Stimulated activated CD4-positive, alpha-beta T cell treated with anti-CD3 and anti-CD28 coated beads, TNF-alpha, amount 100 ng/mL, for 24 hours (primary cell): ENCODE measurements at places on chromosomes 3 and 15.

DNA sequence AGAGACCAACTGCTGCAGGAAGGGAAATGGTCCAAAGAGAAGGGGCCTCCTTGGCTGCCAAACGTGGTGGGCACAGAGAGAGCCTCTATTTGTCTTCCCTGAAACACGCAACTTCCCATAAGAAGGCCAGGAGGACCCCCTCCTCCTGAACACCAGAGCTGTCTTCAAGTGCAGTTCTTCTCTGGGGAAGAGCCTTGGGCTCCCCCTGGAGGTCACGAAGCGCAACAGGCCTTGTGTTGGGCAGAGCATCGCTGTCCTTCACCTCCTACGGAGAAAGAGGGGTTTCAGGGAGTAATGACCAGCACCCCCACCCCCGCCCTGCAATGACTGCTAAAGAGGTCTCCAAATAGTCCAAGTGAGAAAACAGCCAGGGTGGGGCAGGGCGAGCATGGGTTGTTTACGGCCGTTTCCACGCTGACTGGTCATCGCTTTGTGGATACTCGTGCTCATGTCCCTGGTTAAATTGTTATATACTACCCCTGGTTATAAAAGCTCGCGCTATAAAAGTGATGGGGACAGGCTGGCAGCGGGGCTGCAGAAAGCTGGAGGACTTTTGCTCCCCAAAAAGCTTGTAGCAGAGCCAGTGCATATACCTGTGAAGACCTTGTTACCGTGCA is 397.5 kb upstream of the ATP10A start:
- DNase-seq, result no peak

DNA sequence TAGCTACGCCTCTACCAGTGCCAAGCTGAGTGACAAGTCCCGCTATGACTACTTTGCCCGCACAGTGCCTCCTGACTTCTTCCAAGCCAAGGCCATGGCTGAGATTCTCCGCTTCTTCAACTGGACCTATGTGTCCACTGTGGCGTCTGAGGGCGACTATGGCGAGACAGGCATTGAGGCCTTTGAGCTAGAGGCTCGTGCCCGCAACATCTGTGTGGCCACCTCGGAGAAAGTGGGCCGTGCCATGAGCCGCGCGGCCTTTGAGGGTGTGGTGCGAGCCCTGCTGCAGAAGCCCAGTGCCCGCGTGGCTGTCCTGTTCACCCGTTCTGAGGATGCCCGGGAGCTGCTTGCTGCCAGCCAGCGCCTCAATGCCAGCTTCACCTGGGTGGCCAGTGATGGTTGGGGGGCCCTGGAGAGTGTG is 5.7 kb downstream of the GRM2 start:
- no peak for DNase-seq

- no peak for DNase-seq
Observed at GRCh38 chr15:79176151-79176550, 85.6 kb upstream of the RASGRF1 start.

DNA sequence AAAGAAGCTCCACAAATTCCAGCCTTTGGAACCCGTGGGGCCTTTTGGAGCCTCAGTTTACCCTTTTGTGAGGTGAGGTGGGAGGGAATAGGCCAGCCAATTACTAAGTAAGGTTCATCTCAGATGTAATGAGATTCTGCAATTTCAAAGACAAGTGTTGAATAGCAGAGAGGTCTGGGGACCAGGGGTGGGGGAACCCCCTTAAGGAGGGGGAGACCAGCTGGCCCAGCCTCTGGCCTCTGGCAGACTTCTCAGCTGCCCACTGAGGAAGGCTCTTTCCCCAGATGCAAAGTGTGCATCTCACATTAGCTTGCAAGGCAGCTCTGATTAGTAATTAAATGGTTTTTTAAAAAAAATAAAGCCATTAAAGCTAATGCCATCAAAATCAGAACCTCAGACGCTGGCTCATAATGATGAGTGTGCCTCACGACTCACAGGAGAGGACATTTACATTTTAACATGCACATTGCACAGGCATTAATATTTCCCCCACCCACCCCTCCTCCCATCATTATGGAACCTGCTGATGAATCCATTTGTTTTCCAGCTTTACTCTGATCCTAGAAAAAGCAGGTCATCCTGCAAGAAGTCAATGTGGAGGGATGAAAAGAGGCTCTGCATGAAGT is 176.7 kb upstream of the TLE3 start:
- DNase-seq, result no peak

DNA sequence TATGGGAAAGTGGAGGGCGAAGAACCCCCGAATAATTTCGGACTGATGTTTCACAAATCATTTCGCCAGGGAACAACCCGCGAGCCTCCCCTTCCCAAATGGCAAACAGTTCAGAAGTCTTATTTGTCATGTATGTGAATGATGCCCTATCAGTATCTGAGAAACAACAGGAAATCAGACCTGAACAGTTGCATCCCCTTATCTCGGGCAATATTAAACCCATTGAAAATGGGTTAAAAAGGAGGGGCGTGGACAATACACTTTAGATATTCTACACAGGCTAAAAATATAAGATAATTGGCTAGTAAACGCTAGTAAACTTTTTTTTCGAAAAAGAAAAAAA is 1003.3 kb upstream of the NR2F2 start:
- DNase-seq, result no peak

GRCh38 chr3:9715764-9716437 is 12.3 kb downstream of the CPNE9 start:
- DNase-seq, result peak; percentile 34

- DNase-seq, result no peak
Observed at GRCh38 chr3:119258915-119259314, 18.2 kb upstream of the B4GALT4 start.

GRCh38 chr3:105594219-105594618 is 227.5 kb downstream of the ALCAM start:
- DNase-seq, result peak; percentile 7

- DNase-seq, result no peak
Observed at GRCh38 chr15:90402223-90402622, 14.2 kb downstream of the IQGAP1 start.

DNA sequence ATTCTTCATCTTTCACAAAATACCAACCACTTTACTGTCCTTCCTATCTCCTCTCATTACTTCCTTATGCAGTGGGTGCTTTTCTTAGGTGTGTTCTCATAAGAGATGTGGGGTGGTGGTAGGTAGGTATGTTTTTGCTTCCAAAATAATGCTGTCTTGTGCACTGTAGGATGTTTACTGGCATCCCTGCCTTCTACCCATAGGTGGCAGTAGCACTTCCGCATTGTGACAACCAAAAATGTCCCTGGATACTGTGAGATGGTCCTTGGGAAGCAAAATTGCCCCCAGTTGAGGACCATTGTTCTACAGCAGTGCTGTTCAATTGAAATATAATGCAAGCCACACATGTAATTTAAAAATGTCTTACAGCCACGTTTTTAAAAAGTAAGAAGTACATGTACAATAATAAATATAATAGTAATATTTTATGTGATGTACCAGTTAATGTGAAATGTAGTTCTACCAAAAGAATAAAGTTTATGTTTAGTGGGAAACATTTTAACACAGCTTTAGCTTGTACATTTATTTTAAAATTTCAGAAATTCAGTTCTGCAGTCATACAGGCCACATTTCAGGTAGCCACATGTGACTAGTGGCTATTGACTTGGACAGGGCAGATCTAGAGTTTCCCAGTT is 75.2 kb downstream of the NEO1 start:
- no peak for DNase-seq

DNA sequence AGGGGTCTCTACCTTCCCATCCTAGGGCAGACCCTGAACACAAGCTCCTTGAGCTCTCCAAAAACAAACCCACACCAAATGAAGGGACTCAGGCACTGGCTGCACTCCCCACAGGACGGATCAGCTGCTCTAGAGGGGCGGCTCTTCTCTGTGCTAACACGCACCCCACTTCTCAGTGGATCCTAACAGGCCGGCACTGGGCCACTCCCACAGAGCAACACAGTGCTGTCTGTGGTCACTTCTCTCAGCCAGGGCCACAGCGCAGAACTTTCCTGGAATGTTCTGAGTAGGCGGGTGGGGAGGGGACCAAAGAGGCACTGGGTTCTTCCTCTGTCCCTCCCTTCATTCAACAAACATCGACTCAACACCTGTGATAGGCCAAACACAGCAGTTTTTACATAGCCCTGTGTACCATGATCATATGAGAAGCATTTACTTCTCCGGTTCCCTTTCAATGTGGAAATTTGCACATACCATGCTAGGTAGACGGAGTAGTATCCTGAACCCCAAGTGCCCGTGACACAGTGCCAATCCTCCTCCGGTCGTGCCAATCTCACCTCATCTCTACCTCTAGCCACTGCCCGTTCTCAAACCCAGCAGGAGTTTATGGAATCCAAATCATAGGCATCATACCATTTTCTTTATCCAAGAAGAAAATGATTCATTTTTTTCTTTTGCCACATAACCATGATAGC is 98.1 kb downstream of the LRIG1 start:
- DNase-seq, result no peak

DNA sequence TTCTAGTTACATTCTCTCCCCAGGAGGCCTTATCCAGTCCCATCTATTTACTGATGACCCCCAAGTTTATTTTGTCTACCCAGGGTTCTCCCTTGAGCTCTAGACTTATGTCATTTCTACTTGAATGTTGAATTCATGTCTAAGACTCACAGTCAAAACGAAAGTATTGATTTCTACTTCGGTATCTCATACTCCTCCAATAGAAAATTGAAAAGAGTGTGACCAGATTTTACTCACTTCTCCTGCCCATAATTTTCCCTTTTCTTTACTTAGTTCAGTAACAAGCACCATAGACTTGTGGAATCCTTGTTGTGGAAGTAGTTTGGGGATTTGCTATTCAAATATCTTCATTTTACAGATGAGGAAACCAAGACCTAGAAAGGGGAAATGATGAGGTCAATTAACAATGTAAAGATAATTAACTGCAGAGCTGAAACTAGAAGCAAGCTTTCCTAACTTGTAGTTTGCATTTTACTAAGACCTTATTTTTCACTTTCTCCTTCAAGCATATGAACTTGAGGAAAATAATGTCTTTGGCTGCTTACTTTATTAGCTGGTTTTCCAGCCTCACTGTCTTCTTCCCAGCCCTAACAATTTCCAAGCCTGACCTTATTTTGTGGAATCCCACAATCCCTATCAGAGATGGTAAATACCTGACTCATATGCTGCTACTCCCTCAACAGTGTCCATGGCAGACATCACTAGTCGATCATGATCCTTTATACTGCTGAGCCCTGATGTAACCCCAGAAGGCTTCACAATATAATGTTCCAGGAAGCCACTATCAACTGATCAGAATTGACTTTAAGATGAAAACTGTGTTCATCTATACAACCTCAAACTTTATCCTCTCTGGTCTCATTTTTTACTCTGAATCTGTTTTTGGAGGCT is 123.9 kb upstream of the AGBL1 start:
- DNase-seq, result no peak

DNA sequence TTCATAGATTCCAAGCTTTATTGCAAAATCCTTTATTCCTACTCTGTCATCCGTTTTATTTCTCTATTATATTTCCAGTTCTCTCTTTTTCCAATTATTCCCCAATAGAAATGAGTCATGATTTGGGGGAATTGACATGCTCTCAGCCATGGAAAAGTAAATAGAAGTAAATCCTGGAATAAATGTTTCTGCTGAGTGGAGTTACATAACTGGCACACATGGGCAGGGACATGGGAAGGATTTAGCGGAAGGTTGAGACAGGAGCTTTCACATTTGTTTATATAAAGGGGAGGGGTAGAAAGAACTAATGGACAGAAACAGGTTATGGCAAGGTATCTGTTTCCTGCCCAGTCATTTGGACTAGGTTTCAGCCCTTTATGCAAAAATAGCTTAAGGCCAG is 221.6 kb downstream of the PLOD2 start:
- no peak for DNase-seq

- no peak for DNase-seq
Observed at GRCh38 chr3:28349469-28350000, 911 bp upstream of the AZI2 start.

DNA sequence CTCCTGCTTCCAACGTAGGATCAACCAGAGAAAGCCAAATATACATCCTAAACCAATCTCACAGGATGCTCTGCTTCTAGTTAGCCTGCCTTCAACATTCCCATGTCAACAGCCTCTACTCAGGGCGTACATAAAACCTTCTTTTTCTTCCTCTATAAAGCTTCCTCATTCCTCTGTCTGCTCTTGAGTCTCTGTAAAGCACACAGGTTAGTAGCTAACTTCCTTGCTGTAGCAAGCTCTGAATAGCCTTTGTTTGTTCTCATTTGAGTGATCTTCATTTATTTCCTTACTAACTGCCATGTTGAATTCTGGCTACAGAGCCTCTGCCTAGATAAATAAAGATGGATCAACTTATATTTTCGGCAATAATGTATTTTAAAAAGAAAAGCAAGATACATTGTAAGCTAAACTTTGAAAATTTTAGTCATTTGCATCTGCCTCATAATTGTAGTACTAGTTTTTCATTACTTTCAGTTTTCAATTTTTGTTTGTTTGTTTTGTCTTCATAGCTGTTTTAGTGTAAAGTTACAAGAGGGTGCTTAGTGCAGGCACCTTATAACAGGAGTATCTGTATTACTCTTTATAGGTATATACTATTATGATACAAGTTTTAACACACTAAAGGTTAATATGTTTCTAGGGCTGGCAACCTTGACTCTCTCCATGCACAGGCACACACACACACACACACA is 498.2 kb downstream of the PYDC2 start:
- no peak for DNase-seq
